ENCODE measurements at places on chromosomes 2 and 18.
A peak's percentile ranks its signal among the peaks of the same experiment; 100 is the strongest.

- DNase-seq: peak; percentile 35
Observed at GRCh38 chr2:195633974-195634373, 23.1 kb upstream of the SLC39A10 start.

DNA sequence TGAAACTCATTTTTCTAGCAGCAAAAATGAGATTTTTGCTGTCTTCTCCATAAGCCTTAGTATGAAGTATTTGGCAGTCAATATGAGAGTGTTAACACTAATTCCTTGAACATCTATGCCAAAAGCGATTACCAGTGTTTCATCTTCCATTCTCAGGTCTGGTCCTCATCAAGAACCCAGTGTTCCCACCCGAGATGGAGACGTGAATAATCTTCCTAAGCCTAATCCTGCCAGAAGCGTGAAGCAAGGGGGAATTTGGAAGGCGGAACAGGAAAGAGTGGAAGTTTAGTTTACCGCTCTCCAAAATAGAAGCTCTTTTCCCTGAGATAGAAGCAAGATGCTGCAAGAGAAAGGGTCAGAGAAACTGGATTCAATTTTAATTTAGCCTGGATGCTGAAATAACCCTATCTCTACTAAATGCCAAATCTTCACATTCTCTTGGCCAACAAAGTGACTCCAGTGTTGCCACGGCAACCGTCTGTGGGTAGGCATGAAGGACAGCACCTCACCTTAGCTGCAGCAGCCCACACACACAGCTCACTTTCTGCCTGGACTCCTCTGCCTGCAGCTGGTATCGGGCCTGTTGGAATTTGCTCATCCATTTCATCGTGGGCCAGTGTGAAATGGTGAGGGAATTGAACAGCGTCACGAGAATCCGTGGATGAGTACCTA is 711.1 kb downstream of the CBLN2 start:
- DNase-seq: no peak

DNA sequence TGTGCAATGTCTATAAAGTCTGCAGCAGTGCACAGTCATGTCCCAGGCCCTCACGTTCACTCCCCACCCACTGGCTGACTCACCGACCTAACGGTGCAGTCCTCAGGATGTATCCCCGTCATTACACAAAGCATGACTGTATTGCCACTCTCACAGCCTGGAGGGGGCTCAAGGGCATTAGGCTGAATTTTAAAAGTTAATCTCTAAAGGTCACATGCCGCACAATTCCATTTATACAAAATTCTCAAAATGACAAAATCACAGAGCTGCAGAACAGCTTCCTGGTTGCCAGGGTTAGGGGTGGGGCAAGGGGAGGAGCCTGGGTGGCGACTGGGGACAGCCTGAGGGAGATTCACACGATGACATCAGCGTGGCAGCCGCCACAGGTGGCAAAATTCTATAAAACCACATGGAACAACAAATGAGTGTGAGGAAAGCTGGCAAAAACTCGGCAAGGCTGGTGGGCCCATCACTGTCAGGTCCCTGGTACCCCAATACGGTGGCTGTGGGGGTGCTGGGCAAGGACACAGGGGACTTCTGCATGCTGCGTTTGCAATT is 97.6 kb downstream of the NDUFA10 start:
- no peak for DNase-seq

DNA sequence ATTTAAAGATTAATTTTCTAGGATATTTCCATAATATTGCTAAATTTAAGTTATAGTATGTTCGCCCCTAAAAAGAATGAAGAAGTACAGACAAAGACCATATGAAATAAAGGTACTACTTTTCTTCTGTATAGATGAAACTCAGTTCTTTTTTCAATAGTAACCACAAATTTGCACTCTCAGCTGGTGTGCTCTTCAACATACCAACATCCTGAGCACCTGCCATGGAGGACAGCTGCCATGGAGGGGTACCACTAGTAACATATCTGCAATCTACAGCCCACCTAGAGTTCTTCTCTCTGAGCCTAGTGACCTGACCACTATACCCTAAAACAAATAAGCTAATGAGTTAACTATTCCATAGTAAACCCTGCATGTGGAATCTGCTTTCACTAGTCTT is 36.8 kb upstream of the ERCC3 start:
- DNase-seq: no peak

DNA sequence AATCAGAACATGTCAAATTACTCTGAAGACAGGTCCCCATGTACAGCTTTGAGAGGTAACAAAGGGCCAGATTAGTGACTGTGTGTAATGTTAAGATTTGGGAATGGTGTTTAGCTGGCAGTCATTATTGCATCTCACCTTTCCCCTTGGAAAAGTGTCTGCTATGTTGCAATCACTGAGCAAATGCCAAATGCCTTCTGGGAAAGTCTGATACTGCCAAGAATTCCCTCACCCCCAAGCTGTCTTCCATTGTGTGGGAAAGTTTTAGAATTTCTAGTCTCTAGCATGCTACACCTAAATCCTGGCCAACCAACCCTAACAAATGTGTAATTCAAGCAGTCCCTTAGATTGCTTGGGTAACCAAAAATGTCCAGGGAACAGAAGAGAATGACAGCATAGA is 13.6 kb upstream of the PELI1 start:
- no peak for DNase-seq

DNA sequence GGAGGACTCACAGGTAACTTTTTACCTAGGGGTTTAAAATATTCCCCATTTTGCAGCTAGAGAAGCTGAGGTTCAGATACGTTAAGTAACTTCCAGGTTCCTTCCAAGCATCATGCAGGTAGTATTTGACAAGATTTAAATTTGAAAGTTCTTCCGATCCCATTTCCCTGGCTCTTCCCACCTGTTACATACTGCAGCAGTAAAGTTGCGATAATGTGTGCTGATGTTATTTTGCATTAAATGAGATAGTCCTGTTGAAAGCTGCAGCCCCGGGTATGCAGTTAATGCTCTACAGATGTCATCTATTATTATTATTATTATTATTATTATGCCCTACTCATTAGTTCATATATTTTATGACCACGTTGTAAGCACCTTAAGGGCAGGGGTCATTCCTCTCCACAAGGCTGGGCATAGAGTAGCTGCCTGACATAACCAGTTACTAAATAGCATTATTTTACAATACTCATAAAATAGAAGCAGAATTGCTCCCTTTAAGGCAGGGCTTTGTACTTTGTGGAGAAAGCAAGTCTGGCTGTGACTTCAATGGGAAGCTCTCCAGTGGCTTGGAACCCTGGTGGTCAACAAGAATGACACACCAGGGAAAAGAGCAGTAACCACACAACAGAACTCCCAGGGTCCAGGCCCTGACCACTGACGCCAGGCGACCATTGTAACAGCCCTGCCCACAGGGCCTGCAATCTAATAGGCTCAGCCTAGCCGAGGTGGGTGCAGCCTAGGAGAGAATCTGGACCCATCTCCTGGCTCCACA is 112.0 kb upstream of the STPG4 start:
- DNase-seq: no peak

- no peak for DNase-seq
Observed at GRCh38 chr2:43073401-43073825, 153.0 kb downstream of the ZFP36L2 start.

DNA sequence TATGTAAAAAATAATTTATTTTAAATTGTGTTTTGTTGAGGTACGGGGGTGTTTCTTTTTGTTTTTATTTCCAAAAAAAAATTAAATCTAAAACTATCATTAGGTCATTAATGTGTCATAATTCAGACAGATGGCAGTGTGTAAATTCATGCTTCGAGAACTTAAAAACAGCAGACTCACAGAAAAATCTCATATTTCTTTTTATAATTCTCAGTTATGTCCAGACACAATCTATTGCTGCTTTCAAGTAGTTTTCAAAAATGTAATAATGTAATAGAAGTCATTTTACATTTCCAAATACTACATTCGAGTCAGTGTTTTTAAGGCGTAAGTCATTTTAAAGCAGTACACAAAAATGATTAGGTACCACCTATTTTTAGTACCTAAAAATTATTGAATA is 14.3 kb downstream of the IKZF2 start:
- DNase-seq: no peak

DNA sequence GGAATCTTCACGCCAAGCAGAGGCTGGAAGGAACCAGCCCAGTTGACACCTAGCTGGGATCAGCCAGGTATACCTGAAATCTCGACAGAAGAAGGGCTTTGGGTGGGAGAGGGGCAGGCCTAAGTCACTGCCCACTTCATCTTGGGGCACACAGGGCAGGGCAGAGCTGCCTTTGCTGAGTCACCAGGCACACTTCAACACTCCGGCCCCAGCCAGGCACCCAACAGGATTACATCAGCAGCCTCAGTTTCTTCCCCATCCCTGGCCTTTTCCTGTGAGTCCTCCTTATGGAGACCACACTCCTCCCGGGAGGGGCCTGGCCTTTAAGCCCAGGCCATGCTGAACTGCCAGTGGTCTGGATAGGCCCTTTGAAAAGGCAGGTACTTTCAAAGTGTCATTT is 201.7 kb upstream of the HS6ST1 start:
- no peak for DNase-seq

DNA sequence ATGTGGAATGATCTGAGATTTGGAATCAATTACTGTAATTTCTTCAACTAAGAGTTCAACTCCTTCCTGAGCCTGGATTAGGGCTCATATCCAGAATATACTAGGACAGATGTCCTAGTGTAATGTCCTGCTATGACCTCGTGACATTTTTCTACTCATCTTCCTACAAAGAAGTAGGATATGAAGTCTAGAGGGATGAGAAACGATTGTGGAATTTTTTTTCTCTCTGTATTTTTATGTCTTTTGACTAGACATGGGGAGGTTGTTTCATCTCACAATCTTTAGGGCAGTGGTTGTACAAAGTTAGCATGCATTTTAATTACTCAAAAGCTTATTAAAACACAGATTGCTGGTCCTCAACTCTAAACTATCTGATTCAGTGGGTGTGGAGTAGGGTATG is 203.0 kb downstream of the PARD3B start:
- DNase-seq: no peak

- DNase-seq: no peak
Observed at GRCh38 chr2:134225173-134225572, 28.7 kb upstream of the MGAT5 start.

DNA sequence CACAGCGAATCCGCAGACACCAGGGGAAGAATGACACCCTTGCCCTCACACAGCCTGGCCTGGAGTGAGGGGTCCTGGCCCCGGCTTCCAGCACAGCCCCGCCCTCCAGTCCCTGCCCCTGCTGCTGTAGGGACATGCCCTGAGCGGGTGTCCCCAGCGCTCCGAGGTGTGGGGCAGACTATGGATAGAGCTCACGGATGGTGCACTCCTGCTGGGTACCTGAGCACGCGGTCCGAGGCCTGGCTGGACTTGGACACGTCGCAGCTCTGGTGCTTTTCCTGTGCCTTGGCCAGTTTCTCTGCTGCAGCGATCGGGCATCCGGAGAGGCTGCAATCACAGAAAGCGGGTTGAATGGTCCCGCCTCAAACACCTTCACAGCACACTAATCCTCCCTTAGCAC is 165.7 kb upstream of the PXDN start:
- DNase-seq: no peak

GRCh38 chr2:209761566-209761965 is 10.1 kb upstream of the UNC80 start:
- DNase-seq: no peak

DNA sequence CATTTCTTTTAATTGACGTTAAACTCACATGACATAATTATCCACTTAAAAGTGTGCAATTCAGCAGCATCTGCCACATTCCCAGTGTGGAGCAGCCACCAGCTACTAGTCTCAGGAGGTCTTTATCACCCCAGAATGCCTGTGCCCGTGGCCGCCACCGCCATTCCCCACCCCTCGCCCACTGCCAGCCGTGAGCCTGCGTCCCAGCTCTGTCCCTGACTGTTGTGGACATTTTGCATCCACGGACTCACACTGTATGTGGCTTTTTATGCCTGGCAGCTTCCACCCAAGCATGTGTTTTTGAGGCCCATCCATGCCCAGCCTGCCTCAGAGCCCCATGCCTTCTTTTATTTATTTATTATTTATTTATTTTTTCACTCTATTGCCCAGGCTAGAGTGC is 9.2 kb downstream of the BOK start:
- no peak for DNase-seq

GRCh38 chr2:190181123-190181669 is 118.7 kb upstream of the MSTN start:
- no peak for DNase-seq

- DNase-seq: no peak
Observed at GRCh38 chr2:159832026-159832425, 34.0 kb upstream of the CD302 start.

DNA sequence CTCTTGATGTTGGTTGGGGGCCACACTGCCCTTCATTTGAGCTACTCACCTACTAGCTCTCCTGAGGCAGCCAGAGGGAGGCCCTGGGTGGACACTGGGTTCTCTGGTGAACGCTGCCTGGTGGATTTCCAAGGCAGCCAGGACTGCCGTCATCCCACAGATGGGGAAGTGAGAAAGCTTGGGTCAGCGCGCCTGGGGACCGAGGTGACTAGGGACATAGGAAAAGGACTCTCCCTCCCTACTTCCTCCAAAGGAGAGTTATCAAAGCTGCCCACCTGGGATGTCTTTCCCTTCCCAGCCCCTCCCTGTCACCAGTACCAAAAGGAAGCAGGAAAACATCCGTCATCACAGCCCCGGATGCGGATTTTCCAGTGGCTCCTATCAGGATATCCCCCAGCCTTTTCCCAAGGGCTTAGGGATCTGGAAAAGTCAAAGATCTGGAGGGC is 3.8 kb upstream of the SEMA4C start:
- no peak for DNase-seq

DNA sequence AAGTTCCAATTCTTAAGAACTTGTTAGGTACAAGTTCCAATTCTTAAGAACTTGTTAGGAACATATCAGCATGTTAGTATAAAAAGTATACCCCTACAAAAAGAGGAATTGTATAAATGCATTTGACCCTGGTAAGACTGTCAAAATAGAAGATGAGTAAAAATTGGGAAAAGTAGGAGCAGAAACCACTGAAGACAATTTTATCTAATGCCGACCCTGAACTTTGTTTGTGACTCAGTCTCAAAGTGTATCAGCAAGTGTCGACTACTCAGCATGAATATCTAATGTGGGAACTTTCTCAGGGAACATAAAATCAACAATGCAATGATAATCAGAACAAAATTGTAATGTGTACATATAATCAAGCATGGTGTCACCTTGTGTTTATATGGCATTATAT is 583 bp upstream of the CD226 start:
- DNase-seq: no peak

DNA sequence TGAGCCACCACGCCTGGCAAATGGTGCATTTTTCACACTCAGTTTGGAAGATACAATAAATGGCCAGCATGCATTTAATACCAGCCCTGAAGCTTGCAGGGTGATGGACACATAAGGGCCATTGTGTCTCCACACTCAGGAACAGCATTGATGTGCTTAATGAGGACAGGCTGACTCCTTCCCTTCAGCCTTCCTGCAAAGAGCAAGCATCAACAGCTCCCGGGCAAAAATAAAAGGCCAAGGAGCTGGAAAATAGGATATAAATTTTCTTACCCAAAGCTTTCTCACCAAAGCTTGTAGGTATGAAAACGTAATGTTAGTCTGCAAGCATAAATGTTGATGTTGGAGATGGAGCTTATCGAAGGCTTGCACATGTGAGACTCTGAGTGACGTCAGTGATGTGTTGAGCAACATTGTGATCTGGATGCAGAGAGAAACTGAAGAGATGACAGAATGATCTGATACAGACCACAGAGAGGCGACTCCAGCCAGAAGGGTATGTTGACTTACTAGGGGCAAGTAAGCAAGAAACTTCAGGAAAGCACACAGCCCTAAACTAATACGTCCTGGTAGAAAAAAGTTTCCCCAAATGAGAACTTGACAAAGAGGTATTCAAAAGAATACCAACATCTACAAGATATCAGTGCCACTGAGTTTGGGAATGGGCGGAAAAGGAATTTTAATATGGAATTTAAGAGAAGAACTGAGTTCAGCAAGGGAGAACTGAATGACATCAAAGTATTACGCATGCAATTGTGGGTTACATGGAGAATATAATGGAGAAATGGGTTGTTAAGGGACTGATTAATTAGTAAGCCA is 256.5 kb downstream of the TGIF1 start:
- DNase-seq: no peak
